SK-N-MC (cell line): ENCODE measurements at places on chromosomes 2 and 18.

- no peak for DNase-seq
Observed at GRCh38 chr2:6667326-6667725, 198.4 kb downstream of the CMPK2 start.

DNA sequence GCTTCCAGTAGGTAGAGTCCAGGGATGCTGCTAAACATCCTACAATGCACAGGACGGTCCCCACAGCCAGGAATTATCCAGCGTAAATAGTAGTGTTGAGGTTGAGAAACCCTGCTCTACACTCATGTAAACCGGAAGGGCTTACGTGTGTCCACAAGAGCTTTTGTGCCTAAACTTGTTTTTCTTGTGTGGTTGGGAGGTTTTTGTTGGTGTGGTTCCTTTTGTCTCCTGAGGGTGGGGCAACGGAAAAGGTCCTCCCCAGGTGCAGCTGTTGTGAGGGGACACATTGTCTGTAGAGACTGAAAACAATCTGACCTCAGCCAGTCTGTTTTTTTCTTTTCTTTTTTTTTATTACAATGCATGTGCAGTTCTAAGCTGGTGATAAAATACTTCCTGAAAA lies 72.7 kb upstream of the MGAT5 start:
- no peak for DNase-seq

GRCh38 chr18:28789502-28789901 lies 612.6 kb upstream of the CDH2 start:
- no peak for DNase-seq

DNA sequence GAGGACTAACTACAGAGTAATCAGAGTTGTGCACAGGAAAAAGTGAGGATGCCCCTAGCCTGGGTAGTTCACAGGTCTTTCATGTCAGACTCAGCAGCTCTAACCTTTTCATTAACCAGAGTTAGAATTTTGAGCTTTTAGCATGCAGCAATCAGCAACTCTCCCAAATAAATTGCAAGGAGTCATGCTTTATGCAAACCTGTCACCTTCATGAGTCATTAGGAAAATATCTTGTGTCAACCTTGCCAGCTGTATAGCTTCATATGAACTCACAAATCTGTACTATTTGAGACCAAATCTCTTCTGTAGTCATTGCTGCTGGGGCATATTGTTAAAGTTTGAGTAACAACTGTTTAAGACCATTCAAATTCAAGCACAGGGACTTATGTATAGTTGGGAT lies 382.3 kb upstream of the NT5C1B start:
- no peak for DNase-seq

DNA sequence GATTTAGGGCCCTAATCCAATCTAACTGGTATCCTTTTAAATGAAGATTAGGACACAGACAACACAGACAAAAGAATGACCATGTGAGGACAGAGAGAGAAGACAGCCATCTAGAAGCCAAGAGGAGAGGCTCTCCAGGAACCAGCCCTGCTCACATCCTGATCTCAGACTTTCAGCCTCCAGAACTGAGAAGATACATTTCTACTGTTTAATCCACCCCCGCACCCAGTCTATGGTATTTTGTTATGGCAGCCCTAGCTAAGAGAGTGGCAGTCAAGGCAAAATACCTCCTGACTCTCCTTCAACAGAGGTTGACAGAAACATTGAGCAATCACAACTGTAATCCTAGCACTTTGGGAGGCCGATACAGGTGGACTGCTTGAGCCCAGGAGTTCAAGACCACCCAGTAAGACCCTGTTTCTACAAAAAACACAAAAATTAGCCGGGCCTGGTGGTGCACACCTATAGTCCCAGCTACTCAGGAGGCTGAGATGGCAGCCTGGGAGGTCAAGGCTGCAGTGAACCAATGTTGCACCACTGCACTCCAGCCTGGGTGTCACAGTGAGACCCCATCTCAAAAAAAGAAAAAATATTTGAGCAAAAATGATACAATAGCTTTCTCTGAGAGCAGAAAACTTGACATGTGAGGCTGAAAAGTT lies 34.7 kb downstream of the WDR33 start:
- DNase-seq: no peak

DNA sequence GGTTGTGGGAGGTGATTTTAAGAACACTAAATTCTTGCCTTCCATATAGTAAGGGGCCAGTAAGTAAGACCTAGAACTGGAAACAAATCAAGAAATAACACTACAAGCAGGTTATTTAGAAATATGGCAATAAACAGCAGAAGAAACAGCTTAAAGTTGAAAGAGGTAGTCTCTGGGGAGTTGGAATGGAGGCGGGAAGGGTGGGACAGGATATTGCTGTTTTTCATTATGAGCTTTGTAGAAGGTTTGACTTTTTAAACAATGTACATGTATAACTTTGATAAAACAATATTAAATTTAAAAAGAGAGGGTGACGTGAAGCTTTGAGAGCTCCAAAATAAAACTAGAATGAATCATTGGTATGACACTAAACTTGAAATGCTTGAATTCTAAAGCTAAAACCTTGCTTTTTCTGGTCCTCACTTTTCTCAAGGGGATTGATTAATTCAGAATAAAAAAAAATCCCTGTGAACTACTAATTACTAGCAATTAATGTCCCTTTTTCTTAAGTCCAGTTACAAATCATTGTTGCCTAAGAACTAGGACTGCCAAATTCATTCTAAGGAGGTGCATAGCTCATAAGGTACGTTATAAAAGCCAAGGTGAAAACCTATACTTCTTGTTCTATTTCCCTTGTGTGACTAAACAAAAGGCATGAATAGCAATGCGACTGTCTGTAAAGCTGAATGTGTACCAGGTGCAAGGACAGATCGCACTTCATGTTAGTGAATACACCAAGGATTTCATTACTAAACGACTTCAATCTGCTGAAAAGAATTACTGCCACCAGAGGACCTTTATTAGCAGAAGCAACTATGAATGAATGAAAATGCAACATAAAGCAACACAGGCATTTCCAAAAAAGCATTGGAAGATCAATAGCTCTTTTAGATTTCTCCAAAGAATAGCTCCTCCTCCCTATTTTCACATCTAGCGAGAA lies 177.5 kb downstream of the RBM43 start:
- no peak for DNase-seq

DNA sequence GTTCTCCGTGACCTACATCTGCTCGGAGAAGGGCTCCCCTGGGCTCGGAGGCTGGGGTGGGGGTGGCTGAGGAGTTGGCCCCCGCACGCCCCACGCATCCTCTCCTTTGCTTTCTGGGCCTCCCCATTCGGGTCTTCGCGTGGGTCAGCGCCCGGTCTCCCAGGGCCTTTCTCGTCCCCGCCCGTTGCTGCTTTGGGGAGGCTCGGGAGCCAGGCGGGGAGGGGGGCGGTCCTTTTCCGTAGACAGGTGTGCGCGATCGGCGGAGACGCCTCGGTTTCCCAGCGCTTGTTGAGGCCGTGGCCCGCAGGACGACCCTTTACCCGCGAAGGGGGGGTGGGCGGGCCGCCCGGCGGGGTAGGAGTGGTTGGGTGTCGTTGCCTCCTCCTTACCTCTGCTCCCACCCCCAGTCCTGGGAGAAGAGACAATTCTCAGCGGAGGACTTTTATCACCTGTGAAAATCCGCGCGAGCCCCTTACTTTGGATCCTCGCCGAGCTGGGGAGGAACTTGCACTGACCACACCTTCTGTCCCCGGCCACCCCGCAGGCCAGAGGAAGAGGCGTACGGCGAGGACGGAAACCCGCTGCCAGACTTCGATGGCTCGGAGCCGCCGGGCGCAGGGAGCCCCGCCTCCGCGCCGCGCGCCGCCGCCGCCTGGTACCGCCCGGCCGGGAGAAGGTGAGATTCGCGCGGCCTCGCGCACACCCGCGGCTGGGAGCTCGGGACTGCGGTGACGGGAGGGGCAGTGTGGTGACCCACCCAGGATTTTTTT lies 2.6 kb downstream of the ADCYAP1 start:
- no peak for DNase-seq

DNA sequence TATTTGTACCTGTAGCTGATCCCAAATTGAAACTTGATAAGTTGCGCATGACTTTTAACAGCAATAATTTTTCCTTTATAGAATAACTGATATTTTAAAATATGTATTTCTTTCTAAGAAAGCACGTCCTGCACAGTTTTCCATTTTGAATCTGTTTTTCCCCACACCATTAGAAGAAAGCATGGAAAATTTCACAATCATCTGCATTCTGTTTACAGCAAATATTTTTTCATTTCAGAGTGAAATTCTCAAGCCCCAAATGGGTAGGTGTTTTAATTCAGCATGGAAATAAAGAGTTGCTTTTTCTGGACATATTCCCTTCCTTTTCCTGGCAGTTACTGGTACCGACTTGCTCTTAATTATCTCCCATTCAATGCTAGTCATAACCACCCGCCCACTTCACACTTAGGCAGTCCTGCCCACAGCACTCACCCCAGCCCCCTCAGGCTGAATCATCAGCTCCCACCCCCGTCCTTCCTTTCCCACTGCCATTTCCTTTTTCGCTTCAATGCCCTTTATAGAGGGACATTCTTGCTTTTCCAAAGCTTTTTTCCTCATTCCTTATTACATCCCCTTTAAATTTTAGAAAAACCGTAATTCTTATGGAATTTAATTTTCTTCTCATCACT lies 89.2 kb upstream of the GLS start:
- no peak for DNase-seq

DNA sequence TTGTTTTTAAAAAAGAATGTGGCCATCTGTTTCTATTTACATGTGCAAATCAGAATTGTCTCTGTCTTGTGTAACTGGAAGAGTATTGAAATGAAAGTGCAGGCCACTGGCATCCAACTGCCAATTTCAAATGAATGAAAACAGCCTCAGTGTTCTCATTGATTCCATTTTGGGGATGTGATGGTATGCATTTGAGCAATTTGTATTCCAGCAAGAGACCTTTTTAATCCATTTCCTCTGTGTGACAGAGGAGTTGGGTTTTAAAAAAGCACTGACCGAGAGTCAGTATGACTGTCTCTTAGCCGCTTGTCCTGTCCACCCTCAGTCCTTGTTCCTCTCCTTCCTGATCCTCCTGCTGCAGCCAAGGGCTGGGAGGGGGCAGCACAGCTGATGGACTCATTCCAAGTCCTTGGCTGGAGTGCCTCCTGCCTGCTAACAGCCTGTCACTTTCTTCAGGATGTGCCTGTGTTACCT lies 50.0 kb downstream of the ASAP2 start:
- no peak for DNase-seq

DNA sequence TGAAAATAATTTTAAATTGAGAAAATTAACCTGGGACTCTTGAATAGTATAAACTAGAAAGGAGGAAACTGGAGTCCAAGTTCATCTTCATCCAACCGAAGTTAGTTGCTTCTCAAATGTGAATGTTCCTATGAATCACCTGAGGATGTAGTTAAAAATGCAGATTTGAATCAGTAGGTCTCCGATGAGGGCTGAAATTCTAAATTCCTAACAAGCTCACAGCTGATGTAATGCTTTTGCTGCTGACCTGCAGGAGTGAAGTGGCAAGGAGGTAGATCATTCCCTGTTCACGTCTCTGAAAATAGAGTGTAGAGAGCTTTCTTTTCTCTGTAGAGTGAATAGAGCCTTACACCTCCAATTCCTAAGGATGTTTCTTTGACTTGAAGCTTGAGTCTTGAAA lies 685.5 kb downstream of the CPS1 start:
- no peak for DNase-seq

- DNase-seq: no peak
Observed at GRCh38 chr18:55506074-55506473, 81.9 kb downstream of the TCF4 start.

DNA sequence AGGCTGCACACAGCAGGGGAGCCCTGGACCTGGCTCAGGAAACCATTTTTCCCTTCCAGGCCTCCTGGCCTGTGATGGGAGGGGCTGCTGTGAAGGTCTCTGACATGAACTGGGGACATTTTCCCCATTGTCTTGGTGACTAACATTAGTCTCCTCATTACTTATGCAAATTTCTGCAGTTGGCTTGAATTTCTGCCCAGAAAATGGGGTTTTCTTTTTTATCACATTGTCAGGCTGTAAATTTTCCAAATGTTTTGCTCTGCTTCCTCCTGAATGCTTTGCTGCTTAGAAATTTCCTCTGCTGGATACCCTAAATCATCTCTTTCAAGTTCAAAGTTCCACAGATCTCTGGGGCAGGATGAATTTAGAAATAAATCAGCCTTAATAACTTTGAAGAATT lies 78.2 kb downstream of the EHBP1 start:
- DNase-seq: no peak

DNA sequence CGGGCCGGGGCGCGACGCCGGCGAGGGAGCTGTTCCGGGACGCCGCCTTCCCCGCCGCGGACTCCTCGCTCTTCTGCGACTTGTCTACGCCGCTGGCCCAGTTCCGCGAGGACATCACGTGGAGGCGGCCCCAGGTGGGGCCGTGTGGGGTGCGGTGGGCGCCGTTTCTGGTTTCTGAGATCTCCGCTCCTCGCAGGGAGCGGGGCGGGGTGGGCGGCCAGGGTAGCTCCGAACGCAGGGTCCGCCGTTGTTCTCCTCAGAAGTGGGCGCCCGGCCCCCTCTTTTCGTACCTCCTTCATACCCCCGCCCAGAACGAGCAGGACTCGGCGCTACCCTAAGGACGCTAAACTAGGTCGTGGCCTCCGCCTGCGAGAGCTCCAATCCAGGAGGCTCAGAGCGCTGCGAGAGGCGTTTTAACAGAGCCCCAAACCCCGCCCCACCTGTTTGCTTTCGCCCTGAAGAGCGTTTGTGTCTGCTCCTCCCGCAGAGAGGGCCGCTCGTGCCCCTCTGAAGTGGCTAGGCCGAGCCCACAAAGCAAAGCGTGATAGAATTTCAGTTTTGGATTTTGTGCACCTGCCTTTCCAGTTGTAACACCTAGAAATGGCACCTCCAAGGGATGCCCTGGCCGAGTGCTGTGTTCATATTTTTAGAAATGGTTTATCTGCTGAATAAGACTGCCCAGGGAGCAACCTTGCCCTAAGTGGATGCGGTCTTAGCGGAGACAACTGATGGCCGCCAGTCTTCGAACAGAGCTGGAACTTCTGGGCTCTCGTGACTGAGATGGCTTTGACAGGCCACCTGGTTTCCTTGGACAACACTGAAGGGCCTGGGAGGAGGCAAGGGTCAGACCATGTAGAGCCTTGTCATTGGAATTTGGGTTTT lies 626 bp downstream of the CAPN10 start:
- no peak for DNase-seq
